Left cardiac atrium (tissue), 4 donors: ENCODE measurements at places on chromosomes 7 and 10. TPM values are rescaled to one million over a fixed set of nuclear protein-coding genes. Genes with fewer than 3 reads are reported as not detected.

- no peak for DNase-seq
Measured at GRCh38 chr7:38950309-38950708, 27.4 kb upstream of the POU6F2 start.

TBATA gene
- not detected for total RNA-seq

LIPN gene
- total RNA-seq: not detected

POT1 gene
- 10.4 TPM for total RNA-seq

SLC26A3 gene
- total RNA-seq: not detected
